ENCODE measurements at places on chromosomes 1 and 21.

- DNase-seq = no peak
Measured at GRCh38 chr21:45882645-45883044, 98.9 kb upstream of the COL6A1 start.

- no peak for DNase-seq
Measured at GRCh38 chr1:46512135-46512791, 22.6 kb downstream of the DMBX1 start.

- DNase-seq = peak; percentile 87
Measured at GRCh38 chr1:150578272-150579109, 919 bp downstream of the MCL1 start.

GRCh38 chr1:200767321-200767720 lies 28.6 kb downstream of the CAMSAP2 start:
- DNase-seq = no peak

GRCh38 chr1:34028381-34029055 lies 136.5 kb downstream of the CSMD2 start:
- DNase-seq = no peak

- DNase-seq = no peak
Measured at GRCh38 chr1:67299296-67299695, 8.4 kb upstream of the IL12RB2 start.

- no peak for DNase-seq
Measured at GRCh38 chr1:161215076-161215475, at the start of gene FCER1G. Gene FCER1G (plus strand): TSS chr1:161215295. CDS start chr1:161215322, 27 bp downstream.

GRCh38 chr21:46552865-46553379 lies 52.0 kb downstream of the S100B start:
- DNase-seq = no peak

DNA sequence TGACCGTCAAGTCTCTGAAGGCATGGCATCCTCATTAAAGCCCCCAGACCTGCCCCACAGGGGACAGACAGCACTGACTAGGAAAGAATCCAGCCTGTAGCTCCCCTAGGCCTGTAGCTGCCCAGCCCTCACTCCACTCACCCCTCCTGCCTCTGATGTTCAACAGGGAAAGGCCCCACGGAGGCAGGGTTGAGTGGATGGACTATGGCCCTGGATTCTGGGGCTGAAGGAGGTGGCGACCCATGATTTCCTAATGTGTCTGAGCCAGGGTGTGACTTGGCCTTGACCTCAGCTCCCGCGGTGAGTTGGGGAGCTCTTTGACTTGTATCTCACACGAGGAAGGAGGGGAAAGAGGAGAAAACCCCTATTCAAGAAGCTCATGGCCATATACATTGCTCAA lies 238.5 kb upstream of the CSF3R start:
- DNase-seq = no peak

Measured in HS-27A (cell line).